ENCODE measurements at places on chromosomes 4 and X.

DNA sequence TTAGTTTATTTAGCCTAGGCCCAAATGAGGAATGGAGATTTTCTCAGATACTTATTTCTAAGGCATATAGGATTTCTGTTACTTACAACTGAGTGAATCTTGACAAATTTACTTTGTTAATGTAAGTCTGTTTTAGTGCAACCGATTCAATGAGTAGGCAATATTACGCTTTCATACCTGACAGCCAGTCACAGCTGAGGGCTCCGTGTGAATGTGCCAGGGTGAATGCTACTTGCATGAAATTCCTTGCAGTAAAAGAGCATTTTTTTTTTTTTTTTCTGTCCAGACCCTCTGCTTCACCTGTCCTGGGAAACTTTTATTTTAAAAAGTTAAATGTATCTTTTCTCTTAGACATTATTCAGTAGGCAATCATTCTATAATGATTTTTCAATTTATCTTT lies 1100.0 kb downstream of the FAT4 start:
- DNase-seq: no peak

GRCh38 chr4:167020410-167020809 lies 213.9 kb downstream of the SPOCK3 start:
- DNase-seq: no peak

DNA sequence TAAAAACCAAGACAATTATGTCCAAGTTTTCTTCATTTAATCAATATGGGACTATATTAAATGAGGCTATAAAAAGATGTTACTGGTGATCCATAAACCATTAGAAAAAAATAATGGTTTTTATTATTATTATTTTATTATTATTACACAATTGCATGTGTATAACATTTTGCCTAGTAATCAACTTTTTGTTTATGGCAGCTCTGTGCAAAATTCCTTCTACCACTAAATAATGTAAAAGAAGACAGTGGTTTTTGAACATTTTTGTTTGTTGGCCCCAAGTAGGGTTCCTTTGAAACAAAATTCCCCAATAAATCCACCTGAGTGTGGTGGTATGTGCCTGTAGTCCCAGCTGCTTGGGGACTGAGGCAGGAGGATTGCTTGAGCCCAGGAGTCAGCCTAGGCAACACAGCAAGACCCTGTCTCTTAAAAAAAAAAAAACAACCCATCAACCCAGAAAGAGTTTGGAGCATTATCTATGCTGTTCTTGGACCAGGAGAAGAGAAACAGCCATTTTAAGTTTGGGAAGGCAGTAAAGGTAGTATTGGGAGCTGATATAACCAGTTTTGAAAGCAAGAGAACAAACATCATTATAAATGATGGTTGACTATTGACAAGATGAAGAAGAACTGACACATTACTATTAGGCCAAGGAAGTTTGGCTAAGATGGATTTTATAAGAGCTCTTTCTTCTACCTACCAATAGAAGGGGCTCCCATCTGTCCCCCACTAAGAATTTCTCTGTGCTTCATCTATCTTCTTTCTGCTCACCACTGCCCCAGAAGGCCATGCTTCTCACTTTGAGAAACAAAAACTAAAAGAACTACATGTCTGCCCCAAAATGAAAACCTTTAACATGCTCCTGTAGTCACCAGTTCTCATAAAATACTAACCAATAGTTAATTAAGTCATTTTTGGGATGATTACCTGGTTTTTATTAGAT lies 2.2 kb downstream of the TMEM156 start:
- no peak for DNase-seq

GRCh38 chr4:173835903-173836302 lies 305.9 kb upstream of the HAND2 start:
- no peak for DNase-seq

DNA sequence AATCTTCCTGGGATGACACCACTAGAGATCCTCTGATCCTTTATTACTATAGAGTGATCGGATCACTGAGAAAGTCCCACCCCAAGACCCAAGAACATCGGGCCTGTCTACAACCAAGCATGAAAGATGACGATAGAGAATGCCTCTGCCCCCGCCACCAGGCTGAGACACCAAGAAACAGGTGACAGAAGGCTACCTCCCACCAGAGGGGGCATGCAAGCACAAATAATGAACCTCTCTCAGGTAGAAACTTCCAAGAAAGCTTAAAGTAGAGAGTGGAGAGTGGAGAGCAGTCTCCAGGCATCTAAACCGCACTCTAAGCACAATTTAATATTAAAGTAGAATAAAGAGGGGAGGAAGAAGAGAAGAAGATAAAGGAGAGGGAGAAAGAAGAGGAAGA lies 402.6 kb downstream of the INPP4B start:
- no peak for DNase-seq
